ENCODE measurements at places on chromosomes 3 and 15.

DNA sequence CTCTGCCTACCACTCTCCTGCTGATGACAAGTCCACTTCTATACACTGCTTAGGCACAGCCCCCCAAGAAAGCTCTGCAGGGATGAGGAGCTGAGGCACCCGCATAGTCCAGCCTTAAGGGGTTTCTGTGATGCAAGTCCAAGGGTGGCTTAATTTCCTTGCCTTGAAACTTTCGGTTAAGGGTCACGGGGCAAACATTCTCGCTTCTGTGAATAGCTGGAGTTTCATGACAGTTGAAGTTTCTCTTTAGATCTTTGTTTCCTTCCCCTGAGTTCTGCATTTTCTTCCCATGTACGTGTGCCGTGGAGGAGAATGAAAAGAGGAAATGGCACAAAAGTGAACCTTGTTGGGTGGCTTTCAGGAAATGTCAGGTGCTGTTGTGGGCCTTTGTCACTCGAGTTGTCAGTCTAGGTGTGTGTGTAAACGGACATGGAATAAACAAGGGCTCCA is 7.0 kb downstream of the GPR160 start:
- DNase-seq = no peak

DNA sequence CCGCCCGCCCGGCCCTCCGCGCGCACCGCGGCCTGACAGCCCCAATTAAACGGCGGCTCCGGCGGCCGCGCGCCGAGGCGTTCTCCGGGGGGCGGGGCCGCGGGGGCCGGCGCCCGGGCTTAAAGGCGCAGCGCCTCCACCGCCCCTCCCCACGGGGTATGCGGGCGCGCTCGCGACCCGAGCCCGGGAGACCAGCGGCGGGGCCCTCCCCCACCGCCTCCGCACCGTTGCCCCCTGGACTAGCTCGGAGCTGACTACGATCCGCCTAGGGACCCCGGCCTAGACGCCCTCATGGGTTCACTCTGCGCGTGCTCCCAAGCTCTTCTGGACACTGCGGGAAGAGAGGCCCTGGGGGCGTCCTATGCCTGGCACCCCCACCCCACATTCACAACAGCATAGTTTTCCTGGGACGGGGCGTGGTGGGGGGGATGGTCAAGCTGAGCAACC is at the start of gene DUSP7:
Gene DUSP7 (minus strand): TSS at position 51 of the 447 bp plus-strand sequence. CDS start 205 bp downstream, outside the sequence.
- DNase-seq = no peak

DNA sequence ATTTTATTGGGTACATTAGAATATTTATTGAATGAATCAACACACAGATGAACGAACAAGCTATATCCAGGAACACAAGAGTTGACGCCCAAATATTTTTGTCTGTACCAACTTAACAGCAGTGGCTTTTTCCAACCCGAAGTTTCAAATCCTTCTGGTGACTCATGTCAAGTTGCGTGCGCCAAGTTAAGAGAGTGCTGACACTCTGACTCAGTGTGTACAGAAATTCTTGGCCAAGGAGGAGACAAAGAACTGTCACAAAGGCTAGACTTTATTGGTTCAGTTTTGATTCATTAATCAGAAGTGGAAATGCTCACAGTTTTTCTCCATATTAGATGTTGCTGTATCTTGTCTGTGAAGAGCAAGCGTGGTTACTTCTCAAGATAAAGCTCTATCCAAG is 59.6 kb upstream of the TSC22D2 start:
- DNase-seq = peak; percentile 71

- DNase-seq = no peak
Measured at GRCh38 chr15:63973212-63974009, 72.9 kb downstream of the DAPK2 start.

- DNase-seq = no peak
Measured at GRCh38 chr3:165827883-165828282, 9.3 kb downstream of the BCHE start.

GRCh38 chr3:188076176-188076575 is 77.8 kb upstream of the LPP start:
- no peak for DNase-seq

DNA sequence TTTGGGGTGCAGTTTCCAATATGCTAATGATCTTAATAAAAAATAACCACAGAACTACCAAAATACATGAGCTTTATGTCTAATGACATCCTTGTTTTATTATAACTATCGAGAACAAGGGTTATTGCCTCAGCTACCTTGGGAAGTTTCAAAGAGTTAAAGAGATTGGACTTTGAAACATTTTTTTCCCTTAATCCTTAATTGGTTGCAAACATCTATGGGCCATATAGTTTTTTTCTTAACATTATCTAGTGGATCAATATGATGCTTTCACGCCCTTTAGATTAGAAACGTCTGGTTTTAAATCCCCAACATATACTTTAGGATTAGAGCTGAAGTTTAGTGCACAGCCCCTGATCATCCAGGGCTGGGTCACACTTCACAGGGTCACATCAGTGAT is 219.2 kb upstream of the SGO1 start:
- no peak for DNase-seq

- no peak for DNase-seq
Measured at GRCh38 chr15:65134538-65134937, 930 bp upstream of the PDCD7 start.

- DNase-seq = no peak
Measured at GRCh38 chr3:88628901-88629300, 478.5 kb upstream of the EPHA3 start.

GRCh38 chr15:56754772-56755370 is 21.6 kb upstream of the ZNF280D start:
- no peak for DNase-seq

- no peak for DNase-seq
Measured at GRCh38 chr3:177528306-177529070, 331.2 kb upstream of the TBL1XR1 start.

- DNase-seq = no peak
Measured at GRCh38 chr3:127307916-127308315, 20.1 kb upstream of the PRR20G start.

- DNase-seq = no peak
Measured at GRCh38 chr15:60989696-60990095, 239.4 kb downstream of the RORA start.

DNA sequence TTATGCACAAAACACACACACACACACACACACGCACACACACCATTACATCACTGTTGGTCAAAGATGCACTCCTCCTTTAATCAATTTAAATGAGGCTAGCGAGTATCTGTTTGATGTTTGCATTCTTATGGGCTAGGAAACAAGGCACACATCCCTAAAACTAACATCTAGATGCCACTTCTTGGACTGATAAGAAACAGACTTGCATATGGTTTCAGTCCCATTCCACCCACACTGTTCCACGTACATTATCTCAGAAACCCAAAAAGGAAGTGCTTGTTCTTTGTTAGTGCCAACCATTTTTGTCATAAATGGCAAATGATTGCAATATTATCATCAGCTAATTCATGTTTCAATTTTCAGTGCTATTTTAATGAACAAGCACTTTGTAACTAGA is 69.5 kb downstream of the CCR1 start:
- no peak for DNase-seq

- DNase-seq = no peak
Measured at GRCh38 chr15:38551720-38552648, 12.6 kb downstream of the RASGRP1 start.

GRCh38 chr15:68830141-68830785 is 9.6 kb upstream of the ANP32A start:
- no peak for DNase-seq

GRCh38 chr3:167734498-167735232 is at the start of gene PDCD10:
TSS of gene PDCD10 (minus strand) at chr3:167734892. CDS start at chr3:167720157, 14,735 bp downstream.
- peak; percentile 98 for DNase-seq

GRCh38 chr3:84510007-84510406 is 448.8 kb upstream of the CADM2 start:
- no peak for DNase-seq

- DNase-seq = no peak
Measured at GRCh38 chr3:156180077-156180476, 59.7 kb downstream of the KCNAB1 start.

- DNase-seq = no peak
Measured at GRCh38 chr3:13950042-13950441, 70.2 kb upstream of the WNT7A start.

- no peak for DNase-seq
Measured at GRCh38 chr3:179181021-179181472, 32.9 kb downstream of the PIK3CA start.

DNA sequence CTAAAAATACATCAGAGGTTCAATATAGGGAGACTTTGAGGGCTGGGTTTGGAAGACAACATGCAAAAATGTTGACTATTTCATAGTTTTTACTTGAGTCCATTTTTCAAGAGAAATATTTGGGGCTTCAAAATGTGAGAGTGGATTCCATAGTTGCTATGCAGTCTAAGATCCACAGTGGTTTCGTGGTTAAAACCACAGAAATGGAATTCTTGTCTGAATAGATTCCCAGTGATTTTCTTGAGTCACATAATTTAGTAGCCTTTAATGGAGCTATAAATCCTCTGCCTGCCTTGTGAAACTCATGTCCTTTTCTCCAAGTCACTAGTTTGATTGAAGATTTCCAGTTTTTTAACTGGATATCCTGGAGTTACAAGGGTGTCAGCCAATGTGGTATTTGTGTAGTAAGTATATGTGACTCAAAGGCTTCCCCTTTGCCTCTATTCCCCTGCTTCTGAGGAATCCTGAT is 94.7 kb upstream of the RBMS3 start:
- DNase-seq = peak; percentile 27

GRCh38 chr3:134057006-134057653 is 27.4 kb upstream of the SLCO2A1 start:
- no peak for DNase-seq

GRCh38 chr3:137792626-137793271 is 28.6 kb downstream of the SOX14 start:
- peak; percentile 34 for DNase-seq

DNA sequence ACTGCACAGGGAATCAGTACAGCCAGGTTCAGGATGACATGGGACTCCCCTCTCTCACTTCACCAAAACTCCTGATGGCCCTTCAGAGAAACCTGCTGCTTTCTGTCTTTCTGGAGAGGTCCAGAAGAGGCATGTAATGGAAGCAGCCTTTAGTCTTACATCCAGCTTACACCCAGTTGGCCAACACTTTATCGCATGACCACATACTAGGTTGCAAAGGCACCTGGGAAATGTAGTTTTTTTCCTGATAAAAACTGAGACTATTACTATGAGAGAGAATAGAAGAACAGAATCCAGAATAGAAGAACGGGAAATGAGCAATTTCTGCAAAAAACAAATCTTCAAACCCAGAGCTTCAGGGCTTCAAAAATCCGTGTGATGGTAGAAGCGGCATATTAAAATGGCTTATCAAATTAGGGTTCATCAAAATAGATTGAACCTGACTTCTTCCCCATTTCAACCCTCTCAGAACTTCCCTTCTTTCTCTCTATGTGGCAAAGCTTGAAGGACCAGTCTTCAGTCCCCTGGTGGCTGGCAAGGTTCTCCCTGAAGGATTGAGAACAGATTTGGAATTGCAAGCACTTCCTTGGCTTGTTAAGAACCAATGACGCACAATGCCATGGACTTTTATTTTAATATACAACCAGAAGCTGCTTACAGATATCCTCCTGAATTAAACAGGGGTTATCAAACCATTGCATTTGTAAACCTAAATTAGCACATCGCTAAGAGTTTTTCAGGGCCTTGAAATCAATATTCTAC is 34.4 kb downstream of the CORO2B start:
- no peak for DNase-seq

- DNase-seq = no peak
Measured at GRCh38 chr15:27070841-27071240, 99.9 kb downstream of the GABRG3 start.

DNA sequence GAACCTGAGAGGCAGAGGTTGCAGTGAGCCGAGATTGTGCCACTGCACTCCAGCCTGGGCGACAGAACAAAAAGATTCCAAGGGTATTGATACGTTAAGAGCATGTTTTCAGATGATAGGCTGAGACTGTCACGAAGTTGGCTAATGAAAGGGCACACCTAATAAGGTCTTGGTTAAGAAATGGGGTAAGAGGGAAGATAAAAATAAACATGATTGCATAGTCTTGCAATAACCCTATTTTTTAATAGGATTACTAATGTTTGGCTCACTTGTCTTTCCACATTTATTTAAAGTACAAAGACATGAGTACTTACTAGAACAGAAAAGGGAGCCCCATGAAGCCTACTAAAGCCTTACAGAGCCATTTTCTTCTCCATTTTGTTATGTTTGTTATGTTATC is 109.0 kb downstream of the FRMD4B start:
- no peak for DNase-seq

- DNase-seq = no peak
Measured at GRCh38 chr3:66606126-66606525, 105.3 kb upstream of the LRIG1 start.

- no peak for DNase-seq
Measured at GRCh38 chr3:59001675-59002074, 48.1 kb downstream of the CFAP20DC start.

GRCh38 chr3:45551214-45552010 is 43.1 kb upstream of the LIMD1 start:
- DNase-seq = peak; percentile 39

- no peak for DNase-seq
Measured at GRCh38 chr3:152405915-152406802, 137.4 kb downstream of the MBNL1 start.

- no peak for DNase-seq
Measured at GRCh38 chr15:94404733-94405283, 173.4 kb downstream of the MCTP2 start.

GRCh38 chr3:177547711-177548350 is 350.5 kb upstream of the TBL1XR1 start:
- DNase-seq = no peak

GRCh38 chr3:109835958-109836357 is 498.6 kb upstream of the DPPA4 start:
- DNase-seq = no peak

DNA sequence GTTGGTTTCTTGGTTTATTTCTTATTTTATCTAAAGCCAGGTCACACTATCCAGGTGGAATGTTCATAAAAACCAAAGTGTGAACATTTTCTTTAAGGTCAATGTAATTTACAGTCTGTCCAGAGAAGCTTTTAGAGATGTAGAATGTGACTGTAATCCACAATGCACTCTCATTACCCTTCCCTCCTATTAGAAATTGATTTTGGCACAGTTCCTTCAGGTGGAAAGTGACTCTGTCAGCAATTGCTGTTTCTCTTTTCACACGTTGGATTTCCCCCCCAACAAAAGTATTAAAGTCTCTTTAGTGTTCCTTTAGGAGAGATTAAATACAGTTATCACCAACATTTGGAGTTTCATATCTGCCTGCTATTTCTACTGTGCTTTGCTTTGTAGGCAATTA is 31.6 kb upstream of the COPB2 start:
- no peak for DNase-seq

DNA sequence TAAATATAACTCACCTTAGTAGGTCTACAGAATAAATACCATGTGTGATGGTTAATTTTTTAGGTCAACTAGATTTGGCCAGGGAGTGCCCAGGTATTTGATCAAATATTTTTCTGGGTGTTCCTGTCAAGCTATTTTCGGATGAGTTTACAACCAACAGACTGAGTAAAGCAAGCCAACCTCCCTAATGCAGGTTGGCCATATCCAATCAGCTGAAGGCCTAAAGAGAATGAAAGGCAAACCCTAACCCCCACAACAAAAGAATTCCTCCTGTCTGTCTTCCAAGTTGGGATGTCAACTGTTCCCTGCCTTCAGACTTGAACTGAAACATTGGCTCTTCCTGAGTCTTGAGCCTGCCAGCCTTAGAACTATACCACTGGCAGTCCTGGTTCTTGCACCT is 28.6 kb downstream of the TASOR start:
- no peak for DNase-seq

- no peak for DNase-seq
Measured at GRCh38 chr3:102374863-102375634, 59.8 kb upstream of the ZPLD1 start.

GRCh38 chr15:33670567-33670966 is 297.7 kb upstream of the CHRM5 start:
- no peak for DNase-seq

Measured in HCT116 (cell line).